ENCODE measurements at places on chromosomes 1 and 21.

DNA sequence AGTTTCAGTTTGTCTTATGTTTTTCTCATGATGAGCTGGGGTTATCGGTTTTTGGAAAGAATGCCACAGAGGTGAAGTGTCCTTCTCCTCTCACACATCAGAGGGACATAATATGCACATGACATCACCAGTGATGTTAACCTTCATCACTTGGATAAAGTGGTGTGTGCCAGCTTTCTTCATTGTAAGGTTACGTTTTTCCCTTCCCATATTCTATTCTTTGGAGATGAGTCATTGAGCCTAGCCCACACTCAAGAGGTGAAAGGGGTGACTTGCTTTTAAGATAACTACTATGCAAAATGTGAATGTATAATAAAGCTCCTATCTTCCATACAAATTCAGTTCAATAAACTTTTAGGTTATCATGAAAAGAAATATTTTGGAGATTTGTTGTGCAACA lies 36.7 kb upstream of the MAGI3 start:
- no peak for DNase-seq

- no peak for DNase-seq
Measured at GRCh38 chr1:5507340-5507739, 484.9 kb downstream of the NPHP4 start.

DNA sequence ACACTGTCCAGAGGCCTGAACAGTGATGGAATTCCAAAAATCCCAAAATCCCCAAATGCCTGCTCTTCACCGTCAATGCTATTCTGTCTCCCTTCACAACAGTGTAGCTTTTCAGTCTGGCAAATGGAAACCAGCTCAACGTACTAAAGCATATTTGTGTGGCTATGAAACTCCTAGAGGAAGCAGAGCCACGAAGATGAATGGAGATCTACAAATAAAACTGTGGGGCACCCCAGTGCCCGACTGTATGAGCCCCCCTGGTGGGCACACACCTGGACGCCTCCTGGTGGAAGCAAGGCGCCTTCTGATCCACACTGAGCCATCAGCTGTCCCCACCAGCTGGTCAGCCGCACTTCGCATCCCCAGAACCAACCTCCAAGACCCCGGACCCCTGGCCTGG lies 129.1 kb upstream of the SOD1 start:
- no peak for DNase-seq

DNA sequence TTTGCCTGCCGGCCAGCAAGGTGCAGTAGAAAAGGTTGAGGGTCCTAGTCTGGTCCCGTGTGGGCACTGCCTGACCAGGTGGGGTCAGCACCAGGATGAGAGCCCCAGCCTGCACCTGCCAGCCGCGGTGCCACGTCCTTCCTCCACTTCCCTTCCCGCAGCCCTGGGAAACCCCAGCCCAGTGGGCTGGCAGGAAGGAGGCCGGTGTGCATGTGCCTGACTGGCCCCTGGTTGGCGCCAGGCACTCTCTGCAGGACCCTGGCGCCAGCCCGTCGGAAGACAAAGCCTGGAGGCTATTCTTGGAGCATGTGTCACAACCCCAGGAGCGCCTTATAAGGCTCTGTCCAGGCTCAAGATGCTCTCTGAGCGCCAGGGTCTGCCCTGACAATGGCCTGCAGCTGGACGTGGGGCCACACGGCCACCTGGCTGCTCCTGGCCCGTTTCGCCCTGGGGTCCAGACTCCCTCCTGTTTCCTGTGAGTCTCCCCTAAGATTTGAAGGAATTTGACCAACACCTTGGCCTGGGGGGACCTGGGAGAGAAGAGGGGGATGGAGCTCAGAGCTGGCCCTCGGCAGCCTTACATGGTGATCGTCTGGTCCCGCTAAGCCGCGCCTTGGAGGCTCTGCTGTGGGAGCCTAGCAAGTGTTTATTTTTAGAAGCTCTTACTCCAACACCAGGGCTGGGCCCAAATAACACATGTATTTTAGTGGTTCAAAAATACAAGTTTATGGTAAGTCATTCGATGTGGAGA lies 31.9 kb upstream of the POFUT2 start:
- no peak for DNase-seq

DNA sequence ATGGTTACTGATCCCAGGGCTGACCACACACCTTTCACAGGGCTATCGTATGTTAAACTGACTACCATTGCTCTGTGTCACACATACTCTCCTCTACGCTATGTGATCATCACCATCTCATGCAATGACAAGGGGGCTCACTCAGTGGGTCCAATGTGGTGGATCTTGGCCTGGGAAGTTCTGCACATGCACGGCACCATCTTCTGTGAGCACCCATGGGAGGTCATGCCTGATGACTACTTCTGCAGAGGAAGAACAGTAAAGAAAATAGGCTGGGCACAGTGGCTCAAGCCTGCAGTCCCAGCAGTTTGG lies 60.0 kb upstream of the FOXD3 start:
- no peak for DNase-seq

DNA sequence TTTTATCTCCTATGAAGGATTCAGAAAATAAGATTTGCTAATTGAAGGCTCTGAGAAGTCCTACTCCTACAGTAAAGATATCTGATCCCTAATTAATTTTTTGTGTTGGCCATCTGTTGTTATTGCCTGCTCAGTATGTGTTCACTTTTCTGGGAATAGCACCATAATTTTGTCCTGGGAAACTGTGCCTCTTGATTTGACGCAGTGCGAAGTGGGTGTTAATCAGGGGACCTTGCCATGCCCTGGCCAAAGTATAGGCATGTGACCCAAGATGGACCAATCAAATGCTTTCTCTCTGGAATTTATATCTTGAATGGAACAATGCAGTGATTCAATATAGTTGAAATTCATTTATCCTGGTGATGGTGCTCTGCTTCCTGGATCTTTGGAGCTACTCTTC lies 30.4 kb upstream of the GNG12 start:
- no peak for DNase-seq

DNA sequence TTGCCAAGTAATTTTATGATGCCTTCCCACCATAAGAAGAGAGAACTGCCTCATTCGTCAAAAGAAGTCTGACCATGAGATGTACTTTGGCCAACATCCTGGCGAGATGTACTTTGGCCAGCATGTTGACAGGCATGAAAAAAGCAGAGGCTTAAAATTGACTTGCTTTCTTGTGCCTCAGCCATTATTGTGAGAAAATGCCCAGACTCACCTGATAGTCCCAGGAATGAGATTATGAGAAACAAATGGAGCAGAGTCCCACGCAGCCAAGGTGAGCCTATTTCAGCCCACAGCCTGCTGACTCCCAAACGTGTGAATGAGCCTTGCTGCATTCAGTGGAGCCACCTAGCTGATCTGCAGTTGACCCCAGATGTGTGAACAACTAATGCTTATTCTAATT lies 43.5 kb upstream of the ZNF644 start:
- no peak for DNase-seq

DNA sequence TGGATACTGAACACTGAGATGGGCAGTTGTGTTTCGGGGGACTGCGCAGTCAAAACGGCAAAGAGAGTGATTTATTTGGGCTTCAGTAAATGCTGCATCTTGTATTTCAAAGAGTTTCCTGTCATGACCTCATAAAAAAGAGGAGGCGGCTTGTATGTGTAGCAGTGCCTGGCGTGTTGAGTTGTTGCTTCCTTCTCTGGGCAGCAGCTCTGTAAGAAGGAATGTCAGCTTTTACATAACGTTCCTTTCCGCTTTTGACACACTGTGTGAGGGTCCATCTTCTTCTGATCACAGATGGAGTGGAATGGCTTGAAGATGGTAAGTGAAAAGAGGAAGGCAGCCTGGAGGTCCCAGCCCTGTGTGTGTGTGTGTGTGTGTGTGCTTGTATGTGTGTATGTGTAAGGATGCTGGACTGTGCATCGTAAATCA lies 941 bp downstream of the ELAVL4 start:
- no peak for DNase-seq

DNA sequence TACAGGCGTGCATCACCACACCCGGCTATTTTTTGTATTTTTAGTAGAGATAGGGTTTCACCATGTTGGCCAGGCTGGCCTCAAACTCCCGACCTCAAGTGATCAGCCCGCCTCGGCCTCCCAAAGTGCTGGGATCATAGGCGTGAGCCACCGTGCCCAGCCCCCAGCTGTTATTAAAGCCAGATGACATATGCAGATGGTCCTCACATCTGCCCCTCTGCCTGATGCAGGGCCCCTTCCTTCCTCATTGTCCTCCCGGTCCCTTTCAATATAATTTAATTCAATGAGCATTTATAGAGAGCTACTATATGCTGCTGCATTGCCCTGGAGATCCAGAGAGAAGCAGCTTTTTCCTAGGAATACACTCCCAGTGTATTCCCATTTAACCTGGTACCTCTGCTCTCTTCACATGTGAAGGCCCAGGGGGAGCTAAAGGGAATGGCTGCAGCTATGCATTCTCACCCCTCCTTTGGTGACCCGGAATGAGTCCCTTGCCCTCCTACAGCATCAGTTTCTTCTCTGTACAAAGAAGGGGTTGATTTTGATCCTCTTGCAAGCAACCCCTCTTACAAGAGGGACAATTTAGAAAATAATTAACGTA lies 55.6 kb downstream of the L1TD1 start:
- DNase-seq, result no peak

DNA sequence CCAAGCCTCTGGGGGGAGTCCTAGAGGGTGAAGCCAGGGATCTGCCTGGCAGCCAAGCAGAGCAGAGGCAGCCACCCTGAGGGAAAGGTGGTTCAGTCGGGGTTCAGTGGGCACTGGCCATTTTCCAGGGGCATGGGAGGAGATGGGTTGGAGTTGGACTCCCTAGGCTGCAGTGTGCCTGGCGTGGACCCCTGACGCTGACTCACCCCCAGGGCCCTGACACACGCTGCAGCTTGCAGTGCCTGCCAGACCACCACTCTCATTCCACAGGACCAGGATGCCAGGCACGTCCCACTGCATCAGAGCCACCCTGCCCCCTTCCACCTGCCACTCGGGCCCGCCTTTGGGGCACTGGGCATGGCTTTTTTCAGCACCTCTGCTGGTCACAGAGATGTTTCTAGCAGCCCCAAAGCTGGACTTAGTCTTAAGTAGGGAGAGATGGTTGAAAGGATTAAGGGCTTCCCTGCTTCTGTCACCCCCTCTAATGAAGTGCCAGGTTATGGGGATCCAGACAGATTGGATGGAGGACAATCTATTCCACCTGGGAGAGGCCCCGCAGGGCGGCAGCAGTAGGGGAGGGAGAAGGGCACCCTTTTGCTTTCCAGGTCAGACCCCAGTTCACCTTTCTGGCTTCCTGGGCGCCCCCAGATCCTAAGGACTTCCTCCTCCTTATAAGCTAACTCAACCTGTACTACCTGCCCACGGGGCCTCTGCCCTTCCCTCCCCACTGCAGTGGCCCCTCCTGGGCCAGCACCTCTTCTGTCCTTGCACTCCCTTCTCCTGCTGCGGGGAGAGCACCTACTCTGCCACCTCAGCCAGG lies 1.6 kb downstream of the SYT2 start:
- no peak for DNase-seq

DNA sequence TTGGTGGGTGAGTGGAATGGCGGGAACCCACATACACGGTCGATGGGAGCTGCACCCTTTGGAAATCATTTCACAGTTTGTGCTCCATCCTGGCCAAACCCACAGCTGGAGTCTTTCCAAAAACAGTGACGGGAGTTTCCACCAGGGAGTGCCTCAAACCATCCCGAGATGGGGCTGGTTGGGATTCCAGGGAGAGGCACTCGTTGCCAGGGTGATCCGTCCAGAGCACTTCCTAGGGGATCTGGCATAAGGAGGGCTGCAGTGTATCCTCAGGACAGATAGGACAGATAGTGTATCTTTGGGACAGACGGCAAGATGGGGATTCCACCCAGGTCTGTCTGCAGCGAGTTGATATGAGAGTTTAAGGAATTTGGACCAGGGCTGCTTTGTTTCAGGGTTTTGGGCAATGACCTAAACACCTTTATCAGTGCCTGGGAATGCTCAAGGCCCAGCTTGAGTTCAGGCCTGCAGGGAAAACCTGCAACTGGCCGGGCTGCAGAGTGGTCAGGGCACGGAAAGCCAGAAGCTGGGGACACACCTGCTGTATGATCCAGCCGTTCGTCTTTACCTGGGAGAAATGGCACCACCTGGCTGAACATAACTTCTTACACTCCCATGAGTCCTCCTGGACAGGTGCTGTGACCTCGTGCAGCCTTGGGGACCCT lies 3.4 kb upstream of the POFUT2 start:
- no peak for DNase-seq

- no peak for DNase-seq
Measured at GRCh38 chr1:228740543-228741317, 5.5 kb downstream of the RHOU start.

DNA sequence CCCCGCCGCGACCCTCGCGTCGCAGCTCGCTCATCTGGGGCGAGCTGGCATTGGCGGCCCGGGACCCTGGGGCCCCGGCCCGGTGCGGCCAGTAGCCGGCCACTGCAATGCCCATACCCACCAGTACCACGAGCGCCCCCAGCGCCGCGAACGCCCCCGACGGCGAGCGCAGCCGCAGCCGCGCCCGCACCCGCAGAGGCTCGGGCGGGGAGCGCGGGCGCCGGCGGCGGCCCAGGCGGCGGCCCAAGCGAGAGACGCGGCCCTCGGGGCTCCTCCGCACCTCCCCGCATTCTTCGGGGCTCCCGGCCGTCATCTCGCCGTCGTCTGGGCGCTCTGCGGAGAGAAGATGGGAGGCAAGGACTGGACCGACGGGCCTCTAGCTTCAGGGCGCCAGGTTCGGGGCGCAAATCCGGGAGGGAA lies 2.2 kb downstream of the TMEM200B start:
- DNase-seq, result no peak

DNA sequence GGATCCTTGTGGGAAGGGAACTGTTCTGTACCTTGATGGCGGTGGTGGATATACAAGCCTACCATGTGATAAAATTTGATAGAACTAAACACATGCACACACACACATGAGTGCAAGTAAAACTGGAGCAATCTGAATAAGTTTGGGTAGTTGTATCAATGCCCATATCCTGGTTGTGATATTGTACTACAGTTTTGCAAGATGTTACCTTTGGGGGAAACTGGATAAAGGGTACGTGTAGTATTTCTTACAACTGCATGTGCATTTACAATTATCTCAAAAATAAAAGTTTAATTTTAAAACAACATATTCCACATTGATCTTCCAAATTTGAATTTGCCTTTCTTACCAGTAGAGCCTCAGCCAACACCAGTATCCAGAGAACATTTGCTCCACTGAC lies 99.6 kb downstream of the DTL start:
- DNase-seq, result no peak

- no peak for DNase-seq
Measured at GRCh38 chr1:232684371-232685105, 54.6 kb upstream of the SIPA1L2 start.

DNA sequence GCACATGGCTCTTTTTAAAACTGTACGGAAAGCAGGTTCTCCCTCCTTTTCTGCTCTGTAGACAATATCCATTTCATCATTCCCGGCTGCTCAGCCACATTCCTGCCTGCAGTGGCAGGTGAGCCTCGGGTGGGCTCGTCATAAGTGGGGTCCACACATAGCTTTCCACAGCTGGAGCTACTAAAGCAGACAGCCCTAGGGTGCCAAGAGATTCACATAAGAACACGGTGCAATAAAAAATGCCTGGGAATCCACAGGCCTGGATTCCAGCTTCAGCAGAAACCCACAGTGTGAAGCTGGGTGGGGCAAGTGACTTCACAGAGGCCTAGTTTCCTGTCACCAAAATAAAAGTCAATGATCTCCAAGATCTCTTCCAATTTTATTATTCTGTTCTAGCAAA lies 96.4 kb downstream of the MIS18A start:
- DNase-seq, result no peak

All from activated naive CD4-positive, alpha-beta T cell (primary cell).